ENCODE measurements at places on chromosomes 16 and 17.

- no peak for DNase-seq
These were observed 26.4 kb upstream of the DHX8 start for GRCh38 chr17:43457362-43457692.

DNA sequence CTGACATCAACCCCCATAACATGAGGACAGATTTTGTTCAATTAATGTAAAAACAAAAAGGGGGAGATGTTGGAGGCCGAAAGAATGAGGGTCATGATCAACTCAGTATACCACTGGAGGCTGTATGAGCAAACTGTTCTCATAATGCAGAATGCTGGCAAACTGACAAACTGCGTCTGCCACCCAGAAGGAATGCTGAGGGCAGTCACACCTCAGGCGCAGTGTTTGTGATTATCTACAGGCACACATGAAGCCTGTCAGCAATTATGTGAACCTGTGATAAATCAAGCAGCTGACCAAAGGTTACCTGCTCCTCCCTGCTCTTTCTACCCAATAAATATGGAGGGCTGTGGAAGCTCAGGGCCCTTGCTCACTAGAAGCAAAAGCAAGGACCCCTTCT lies 27.3 kb downstream of the CD300LG start:
- DNase-seq = no peak

GRCh38 chr17:77909236-77909635 lies 49.3 kb upstream of the TNRC6C start:
- no peak for DNase-seq

GRCh38 chr16:13084331-13084730 lies 182.9 kb downstream of the SHISA9 start:
- DNase-seq = no peak

GRCh38 chr17:79974566-79975497 lies 60.8 kb downstream of the TBC1D16 start:
- DNase-seq = no peak

- no peak for DNase-seq
These were observed 29.2 kb downstream of the NOL11 start for GRCh38 chr17:67746704-67747571.

DNA sequence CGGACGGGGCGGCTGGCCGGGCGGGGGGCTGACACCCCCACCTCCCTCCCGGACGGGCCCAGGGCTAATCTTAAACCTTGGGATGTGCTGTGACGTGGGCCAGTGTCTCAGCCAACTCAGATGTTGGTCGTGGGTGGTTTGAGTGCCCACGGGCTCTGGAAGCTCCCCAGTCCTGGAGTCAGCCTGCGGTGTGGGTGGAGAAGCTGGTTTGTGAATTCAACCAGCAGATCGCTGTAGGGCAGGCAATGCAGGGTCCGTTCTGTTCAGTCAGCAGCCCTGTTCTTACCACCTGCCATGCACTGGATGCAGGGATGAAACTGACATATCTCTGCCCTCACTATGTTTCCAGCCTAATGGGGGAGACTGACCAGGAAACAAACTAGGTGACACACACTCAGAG lies 8.0 kb upstream of the ZNF500 start:
- DNase-seq = no peak

DNA sequence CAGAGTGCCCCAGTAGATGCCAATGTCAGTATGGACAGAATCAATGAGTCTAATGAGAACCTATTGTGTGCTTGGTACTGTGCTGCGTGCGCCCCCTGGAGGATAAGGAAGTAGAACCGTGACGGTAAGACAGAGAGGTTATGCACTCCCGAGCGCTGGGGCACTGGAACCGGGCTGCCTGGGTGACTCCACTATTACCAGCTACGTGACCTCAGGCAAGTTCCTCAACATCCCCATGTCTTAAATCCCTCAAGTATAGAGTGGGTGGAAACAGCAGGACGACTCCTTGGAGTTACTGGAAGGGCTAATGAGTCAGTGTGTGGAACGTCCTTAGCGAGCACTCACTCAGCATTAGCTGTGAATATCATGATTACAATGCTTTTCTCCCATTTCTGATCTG lies 16.2 kb downstream of the CHST4 start:
- DNase-seq = no peak

GRCh38 chr16:57373117-57373947 lies 1.0 kb downstream of the CX3CL1 start:
- peak; percentile 57 for DNase-seq

DNA sequence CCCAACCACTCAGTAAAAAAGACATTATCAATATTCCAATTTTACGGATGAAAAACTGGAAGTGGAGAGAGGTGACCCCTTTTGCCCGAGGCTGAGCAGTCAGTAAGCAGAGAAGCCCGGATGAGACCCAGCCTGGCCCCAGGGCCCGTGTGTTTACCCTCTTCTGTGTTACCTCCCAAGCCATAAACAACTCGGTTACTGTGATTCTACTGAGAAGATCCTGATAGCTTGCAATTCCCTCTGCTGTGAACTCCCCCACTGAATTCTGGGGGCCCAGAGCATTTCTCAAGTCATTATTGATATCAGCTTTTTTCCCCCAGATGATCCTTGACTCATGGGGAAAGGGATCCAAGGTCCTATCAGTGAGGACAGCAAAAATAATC lies 482.6 kb upstream of the ERCC4 start:
- DNase-seq = no peak

- no peak for DNase-seq
These were observed 319.4 kb downstream of the XYLT1 start for GRCh38 chr16:17151335-17151734.

DNA sequence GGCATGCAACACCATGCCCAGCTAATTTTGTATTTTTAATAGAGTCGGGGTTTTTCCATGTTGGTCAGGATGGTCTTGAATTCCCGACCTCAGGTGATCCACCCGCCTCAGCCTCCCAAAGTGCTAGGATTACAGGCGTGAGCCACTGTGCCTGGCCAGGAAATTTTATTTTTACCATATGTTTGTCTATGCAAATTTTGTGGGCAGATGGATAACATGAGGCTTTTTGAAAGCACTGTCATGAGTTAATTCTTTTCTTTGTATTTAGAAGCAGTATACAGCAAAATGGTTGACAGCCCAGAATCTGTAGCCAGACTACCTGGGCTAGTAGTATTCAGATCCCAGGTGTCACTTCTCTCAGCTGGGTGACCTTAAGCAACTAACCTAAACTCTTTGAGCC lies 8.5 kb upstream of the KPNB1 start:
- peak; percentile 95 for DNase-seq

GRCh38 chr17:77637818-77638575 lies 320.5 kb upstream of the TNRC6C start:
- no peak for DNase-seq

- no peak for DNase-seq
These were observed 24.2 kb downstream of the SPACA3 start for GRCh38 chr17:33015716-33016346.

GRCh38 chr16:53415504-53415903 lies 18.8 kb upstream of the RBL2 start:
- peak; percentile 4 for DNase-seq

DNA sequence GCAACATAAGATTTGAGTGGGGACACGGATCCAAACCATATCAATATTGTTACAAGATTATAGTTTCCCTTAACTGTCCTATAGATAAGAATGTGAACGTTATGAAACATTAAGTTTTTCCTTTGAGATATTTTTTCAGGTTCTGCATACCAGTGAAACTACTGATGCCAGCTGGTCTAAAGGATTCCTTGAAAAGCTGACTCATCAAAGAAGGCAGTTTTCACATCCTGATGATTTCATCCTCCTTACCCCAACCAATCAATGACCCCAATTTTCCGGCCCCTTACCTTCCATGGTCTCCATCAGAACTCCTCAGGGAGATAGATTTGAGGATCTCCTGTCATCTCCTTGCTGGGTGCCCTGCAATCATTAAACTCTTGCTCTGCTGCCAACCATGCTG lies 64.1 kb upstream of the HS3ST4 start:
- no peak for DNase-seq

- no peak for DNase-seq
These were observed 36.1 kb downstream of the CMIP start for GRCh38 chr16:81480606-81481206.

- DNase-seq = no peak
These were observed 635 bp upstream of the AATF start for GRCh38 chr17:36947922-36948716.

DNA sequence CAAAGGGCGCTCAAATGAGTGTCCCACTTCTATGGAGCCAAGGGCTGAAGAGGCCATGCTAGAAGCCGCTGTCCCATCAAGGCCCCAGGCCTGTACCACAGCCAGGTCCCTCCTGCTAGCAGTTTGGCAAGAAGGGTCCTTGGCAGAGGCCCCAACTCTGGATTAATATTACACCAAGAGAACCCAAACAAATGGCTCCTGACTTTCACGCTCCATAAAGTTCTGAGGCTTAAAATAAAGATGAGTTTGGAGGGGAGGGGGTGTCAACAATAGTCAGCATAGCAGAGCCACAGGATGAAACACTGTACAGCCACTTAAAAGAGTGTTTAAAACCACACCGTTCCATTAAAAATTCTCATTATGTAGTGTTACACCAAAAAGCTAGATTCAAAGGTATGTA lies 30.5 kb downstream of the CUEDC1 start:
- no peak for DNase-seq

GRCh38 chr16:53583401-53583800 lies 80.4 kb upstream of the AKTIP start:
- DNase-seq = no peak
